Caki2 (cell line): ENCODE measurements at places on chromosomes 16 and 17.
A peak's percentile ranks its signal among the peaks of the same experiment; 100 is the strongest.

GRCh38 chr17:62882284-62882683 is 74.2 kb upstream of the MARCHF10 start:
- DNase-seq = no peak

GRCh38 chr16:84730406-84731106 is 30.8 kb downstream of the USP10 start:
- DNase-seq = peak; percentile 78

GRCh38 chr16:86590501-86591144 is 12.3 kb downstream of the FOXL1 start:
- peak; percentile 39 for DNase-seq

GRCh38 chr17:73591296-73592078 is 52.8 kb downstream of the SDK2 start:
- no peak for DNase-seq

GRCh38 chr17:74432424-74432690 is 469 bp downstream of the GPRC5C start:
- DNase-seq = no peak

DNA sequence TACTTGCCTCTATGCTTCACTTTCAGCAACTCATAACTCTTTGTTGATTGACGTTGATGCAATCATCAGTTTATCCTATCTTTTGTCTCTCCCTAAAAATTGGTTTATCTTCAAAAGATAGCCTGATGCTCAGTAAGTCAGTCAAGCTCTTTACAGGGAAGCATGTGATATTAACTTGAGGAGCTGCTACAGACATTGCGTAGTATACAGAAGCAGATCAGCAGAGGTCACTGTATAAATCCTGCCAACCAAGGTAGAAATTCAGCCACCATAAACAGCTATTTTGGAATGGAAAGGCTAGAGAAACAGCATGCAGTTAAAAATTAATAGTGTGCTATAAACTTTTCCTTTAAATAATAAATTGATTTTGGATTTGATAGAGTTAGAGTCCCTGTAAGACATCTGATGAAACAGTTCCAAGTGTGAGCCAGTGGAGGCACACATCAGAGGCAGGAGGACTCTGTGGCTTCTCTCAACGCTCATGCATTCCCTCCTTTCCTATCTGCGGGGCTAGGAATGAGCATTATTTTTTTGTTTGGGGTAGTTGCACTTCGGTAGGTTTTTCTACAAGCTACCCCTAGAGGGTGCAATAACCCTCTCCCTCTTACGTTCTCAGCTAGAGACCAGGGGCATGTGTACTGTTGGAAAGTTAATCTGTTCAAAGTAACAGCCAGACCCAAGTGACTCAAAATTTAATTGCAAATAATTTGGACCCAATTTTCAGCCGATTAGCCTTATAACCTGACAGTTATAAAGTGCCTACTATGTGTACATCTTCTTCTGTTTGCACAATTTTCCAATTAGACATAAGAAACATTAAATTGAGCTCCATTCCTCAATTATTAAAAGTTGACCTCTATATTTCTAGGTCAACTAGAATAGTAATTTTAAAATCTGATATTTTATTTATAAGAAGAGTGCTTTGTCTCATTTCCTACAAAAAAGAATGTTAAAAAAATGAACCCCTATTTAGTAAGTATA is 647.7 kb upstream of the SOX9 start:
- DNase-seq = peak; percentile 50

GRCh38 chr16:23409522-23409921 is 43.5 kb downstream of the COG7 start:
- DNase-seq = no peak

DNA sequence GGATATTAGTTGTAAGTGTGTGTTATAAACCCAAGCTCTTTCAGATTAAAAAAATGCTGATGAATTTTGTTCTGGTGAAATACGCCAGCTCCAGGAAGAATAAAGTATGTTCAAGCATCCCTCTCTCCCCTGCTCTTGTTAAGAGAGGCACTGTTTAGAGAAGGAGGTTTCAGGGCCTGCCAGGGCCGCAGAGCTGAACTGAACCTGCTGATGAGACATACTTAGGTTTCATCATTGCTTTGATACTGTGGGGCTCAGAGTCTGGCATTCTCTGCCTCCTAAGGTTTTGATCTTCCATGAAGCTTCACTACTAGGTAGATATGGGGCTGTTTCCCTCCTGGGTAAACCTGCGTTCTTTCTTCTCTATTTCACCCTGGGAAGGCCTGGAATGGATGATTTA is 175.3 kb upstream of the FAM20A start:
- no peak for DNase-seq

DNA sequence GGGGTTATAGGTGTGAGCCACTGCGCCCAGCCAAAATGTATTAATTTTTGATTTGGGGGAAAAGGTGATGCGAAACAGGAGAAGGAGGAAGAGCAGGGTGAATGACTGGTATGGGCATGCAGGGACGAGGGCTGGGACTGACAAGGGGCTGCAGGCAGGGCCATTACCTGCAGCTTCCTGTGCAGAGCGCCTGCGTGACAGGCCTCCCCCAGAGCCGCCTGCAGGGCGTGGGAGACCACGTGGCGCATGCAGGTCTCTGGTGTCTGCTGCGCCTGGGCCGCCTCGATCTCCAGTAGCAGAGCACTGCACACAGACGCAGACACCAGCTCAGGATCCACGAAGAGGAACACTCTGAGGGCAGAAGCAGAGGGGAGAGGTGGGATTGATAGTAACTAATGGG is 32.4 kb downstream of the PIK3R6 start:
- no peak for DNase-seq

DNA sequence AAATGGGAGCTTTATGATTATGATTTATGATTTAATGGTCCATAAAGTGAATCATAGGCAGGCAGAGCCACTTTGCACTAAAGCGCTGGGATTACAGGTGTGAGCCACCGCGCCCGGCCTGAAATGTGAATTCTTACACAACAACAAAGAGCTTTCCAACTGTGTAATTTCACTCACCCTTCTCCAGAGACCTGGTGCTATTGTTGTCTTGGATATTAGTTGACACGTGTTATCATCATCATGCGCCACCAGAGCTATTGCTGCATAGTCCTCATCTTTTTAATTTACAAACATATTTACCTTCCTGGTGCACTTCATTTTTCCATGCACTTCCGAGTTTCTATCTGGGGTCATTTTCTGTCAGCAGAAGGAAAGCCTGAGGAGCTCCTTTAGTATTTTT is 4.8 kb upstream of the UTS2R start:
- no peak for DNase-seq

- no peak for DNase-seq
Observed at GRCh38 chr16:50152351-50152806, 727 bp upstream of the TENT4B start.
